Lung (tissue), 17 donors: ENCODE measurements at places on chromosomes 4 and X.

- DNase-seq: no peak
These were observed 28.0 kb downstream of the FAM53A start for GRCh38 chr4:1656132-1656531.

- peak; percentile 61 for DNase-seq
These were observed 527 bp downstream of the NOA1 start for GRCh38 chr4:56976837-56977320.

- DNase-seq: no peak
These were observed 38.9 kb upstream of the RBPJ start for GRCh38 chr4:26281881-26282280.

DNA sequence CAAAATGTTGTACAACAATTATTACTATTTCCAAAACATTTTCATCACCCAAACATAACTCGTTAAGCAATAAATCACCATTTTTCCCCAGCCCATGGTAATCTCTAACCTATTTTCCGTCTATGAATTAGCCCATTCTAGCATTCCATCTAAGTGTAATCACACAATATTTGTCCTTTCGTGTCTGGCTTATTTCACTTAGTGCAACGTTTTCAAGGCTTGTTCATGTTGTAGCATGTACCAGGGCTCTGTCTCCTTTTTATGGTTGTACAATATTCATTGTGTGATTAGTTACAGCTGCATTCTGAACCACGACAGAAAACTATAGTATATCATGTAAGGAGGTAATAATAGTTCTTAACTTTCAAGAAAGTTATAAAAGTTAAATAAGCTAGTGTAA, 656.0 kb upstream of the HS3ST1 start:
- DNase-seq: no peak

GRCh38 chrX:74382613-74383012, 38.7 kb upstream of the SLC16A2 start:
- DNase-seq: peak; percentile 55

GRCh38 chr4:147326591-147326990, 154.3 kb upstream of the EDNRA start:
- no peak for DNase-seq

GRCh38 chrX:15873566-15873965, 19.0 kb upstream of the AP1S2 start:
- DNase-seq: peak; percentile 19

- no peak for DNase-seq
These were observed 177.8 kb upstream of the IGFBP7 start for GRCh38 chr4:57287687-57288604.

DNA sequence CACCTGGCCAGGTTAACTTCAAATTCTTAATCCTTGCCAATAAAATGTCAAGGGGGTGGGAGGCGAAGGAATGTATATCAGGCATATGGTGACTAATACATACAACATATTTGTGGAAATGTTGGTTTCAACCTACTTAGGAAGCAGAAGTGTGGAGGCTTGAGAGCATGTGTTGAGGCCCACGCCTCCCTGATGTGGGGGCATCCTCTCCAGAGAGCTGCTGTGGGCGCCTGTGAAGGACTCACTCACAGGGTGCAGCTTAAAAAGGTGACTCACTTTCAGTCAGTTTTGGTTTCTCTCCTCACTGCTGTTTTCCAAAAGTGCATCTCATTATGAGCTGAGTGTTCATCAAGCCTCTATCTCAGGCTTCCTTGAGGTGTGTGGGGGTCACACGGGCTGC, 27.5 kb downstream of the LNX1 start:
- DNase-seq: no peak

- DNase-seq: no peak
These were observed 55.4 kb upstream of the TBC1D14 start for GRCh38 chr4:6854098-6854744.

GRCh38 chr4:1323635-1324442, 23.2 kb upstream of the UVSSA start:
- no peak for DNase-seq

DNA sequence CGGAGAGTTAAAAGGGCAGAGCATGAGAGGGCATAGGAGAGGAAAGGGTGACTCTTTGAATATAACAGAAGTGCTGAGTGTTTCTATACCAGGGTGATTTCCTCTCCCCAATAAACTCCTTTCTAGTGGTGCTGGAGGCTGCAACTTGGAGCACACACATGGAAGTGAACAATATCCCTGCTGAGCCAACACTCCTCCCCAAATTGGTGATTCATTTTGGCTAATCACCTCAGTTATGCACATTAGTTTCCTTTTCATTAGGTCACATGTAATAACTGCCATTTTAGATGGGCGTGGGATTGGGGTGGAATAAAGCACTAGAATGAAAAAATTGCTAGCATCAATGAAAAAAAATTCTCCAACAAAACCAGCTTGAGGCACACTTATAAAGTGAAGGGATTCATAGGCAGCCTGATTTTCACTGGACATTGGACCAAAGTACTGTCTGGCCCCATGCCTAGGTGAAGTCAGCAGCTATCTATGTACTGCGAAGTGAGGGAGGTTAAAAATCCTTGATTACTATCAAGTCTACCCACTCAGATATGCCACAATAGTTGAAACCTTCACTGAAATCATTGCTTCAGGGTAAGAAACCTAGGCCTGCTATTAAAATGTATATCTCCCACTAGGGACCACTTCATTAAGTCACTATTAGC, 174.0 kb downstream of the GLUD2 start:
- no peak for DNase-seq

DNA sequence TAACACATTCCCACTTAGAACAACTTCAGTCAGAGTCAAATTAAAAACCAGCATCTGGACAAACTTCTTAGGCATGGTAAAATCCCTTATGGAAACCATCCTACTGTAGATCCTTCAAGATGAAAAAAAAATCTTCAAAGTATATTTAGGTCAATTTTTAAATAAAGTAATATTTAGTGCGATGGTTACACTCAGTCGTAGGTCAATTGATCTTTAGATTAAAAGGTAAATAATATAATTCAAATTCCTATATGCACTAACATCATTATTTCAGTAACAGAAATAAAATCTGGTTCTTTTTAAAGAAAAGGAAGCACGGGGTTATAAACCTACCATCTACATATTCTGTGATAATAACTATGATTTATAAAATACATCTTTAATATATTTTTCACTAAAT, at the start of gene UGT2A2:
Gene UGT2A2 (minus strand): TSS at position 101 of the 400 bp plus-strand sequence. CDS start 2 bp downstream, at position 99.
- DNase-seq: no peak

- no peak for DNase-seq
These were observed 15.2 kb downstream of the CAPN6 start for GRCh38 chrX:111254896-111255693.

- no peak for DNase-seq
These were observed 172.8 kb downstream of the FBXW7 start for GRCh38 chr4:152363086-152363485.

- no peak for DNase-seq
These were observed 67.0 kb upstream of the FAM9A start for GRCh38 chrX:8868070-8868773.

DNA sequence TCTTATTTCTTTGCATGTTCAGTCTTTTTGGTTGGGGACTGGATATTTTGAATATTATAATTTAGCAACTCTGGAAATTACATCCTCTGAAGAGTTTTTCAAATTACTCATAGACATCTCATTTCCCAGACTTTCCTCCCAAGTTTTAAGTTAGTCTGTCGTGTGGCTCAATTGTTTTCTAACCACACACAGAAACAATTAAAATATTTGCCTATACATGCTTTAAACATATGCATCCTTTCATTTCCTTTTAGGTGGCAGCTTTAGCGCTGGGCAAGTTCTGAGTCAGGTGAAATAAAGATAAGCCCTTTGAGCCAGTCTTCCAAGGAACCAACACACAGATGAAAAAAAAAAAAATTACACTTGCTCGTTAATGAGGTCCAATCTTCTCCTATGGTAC, 307.0 kb upstream of the SPOCK3 start:
- DNase-seq: no peak

DNA sequence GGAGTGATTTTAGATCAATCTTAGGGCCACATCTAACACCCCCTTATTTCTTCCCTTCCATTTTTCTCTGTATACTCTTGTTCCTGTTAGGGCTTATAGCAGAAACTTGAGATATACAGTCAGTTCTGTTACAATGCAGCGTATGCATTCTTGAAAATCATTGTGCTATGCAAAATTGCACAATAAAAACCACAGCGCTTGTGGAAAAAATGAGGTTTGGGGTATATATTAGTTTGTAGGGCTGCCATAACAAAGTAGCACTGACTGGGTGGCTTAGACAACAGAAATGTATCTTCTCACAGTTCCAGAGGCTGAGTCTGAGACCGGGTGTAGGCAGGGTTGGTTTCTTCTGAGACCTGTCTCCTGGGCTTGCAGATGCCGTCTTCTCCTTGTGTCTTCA, 59.0 kb downstream of the WWC2 start:
- DNase-seq: no peak

DNA sequence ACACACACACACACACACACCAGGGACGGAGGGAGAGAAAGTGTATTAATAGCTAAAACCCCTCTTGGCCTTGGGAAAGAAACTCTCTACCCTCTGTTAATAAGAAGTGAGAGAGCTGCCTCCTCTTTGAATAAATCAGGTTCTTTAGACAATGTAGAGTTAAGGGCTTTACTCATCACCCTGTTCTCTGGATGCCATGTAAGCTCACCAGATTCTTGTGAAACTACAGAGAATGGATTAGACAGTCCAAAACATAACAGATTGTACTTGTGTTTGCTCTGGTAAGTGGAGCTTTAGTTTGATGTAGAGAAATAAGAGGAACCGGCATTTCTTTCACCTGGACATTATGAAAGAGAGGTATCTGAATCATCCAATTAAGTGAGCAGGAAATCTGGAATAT, 263.2 kb downstream of the DMD start:
- no peak for DNase-seq

- DNase-seq: peak; percentile 88
These were observed 59.5 kb upstream of the KDR start for GRCh38 chr4:55184600-55185523.

DNA sequence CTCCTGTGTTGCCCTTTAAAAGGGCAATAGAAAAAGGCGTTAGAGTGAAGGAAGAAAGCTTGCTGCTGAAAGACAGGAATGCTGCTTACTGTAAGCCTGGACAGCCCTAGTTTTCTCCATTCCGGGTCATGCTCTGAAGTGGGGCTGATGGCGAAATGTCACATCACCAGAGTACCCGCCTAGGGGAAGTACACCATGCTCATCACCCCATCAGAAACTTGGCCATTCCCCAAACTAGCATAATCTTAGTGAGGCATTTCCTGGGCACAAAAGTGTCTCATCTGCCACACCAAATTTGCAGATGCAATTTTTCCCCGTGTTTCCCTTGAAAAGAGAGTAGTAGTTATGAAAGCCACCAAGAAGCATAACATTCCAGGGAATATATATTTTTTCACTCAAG, 47.8 kb upstream of the CAMK2D start:
- peak; percentile 52 for DNase-seq

DNA sequence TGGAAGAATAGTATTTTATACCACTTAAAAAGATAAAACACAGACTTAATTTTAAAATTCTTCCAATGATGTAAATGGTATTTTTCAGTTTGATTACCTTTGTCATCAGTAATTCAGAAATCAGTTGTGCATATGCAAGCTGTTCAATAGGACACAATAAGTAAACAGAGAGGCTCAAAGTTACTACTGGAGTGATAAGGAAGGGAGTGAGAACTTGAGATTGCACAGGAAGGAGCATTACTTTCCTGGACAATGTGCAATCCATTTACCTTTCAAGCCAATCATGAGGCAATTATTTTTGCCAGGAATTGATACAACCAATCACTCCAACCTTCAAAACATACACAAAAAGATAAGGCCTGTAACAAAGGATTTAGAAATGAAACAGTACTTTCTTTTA, 1024.3 kb downstream of the RAPGEF2 start:
- DNase-seq: no peak

DNA sequence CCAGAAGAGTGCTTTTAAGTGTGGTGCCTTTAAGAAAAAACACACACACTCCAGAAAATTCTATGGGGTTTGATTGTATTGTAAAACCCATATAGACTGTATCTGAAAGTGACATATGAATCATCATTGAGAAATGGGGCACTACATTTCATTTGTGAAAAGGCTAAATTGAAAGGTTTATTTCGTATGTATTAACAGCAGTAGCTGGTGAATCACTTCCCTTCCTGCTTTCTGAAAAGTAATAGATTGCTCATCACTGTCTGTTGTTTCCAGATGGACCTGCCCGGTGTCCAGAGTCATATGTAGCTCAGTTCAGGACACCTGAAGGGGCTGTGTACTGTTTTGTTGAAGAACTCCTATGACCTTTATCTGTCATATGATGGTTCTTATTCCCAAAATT, 28.1 kb upstream of the HPRT1 start:
- no peak for DNase-seq

- DNase-seq: no peak
These were observed 39.4 kb downstream of the ERVMER34-1 start for GRCh38 chr4:52711834-52712250.

- no peak for DNase-seq
These were observed 45.6 kb downstream of the GABRA3 start for GRCh38 chrX:152405561-152405960.

DNA sequence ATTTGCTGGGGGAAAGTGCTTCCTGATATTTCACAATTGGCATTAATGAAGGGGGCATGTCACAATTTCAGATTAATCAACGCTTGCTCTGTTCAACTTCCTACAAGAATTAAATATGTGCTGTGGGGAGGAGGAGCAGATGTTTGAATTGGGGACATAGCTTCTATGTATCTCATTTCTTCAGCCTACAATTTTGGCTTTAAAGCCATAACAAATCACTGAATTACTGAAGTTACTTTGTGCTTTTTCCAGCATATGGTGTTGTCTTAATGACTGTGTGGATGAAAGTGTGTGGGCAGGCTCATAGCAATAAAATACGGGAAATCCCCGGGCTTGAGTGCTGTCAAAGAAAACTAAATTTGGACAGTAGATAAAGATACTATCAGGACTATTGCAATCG, 813 bp downstream of the TLR7 start:
- no peak for DNase-seq

GRCh38 chr4:52877694-52878093, 15.6 kb downstream of the RASL11B start:
- no peak for DNase-seq

- no peak for DNase-seq
These were observed 23.4 kb upstream of the RHOH start for GRCh38 chr4:40173470-40173875.
